Caki2 (cell line): ENCODE measurements at places on chromosomes 2 and 18. TPM values are rescaled to one million over a fixed set of nuclear protein-coding genes. Genes with fewer than 3 reads are reported as not detected.

Gene KLHL30
- 0.91 and 0.96 TPM in 2 replicates for total RNA-seq

Gene PROKR1
- total RNA-seq: not detected in 2 replicates

GRCh38 chr2:130756053-130756873 lies 923 bp downstream of the AMER3 start:
- DNase-seq: peak; percentile 52

DNA sequence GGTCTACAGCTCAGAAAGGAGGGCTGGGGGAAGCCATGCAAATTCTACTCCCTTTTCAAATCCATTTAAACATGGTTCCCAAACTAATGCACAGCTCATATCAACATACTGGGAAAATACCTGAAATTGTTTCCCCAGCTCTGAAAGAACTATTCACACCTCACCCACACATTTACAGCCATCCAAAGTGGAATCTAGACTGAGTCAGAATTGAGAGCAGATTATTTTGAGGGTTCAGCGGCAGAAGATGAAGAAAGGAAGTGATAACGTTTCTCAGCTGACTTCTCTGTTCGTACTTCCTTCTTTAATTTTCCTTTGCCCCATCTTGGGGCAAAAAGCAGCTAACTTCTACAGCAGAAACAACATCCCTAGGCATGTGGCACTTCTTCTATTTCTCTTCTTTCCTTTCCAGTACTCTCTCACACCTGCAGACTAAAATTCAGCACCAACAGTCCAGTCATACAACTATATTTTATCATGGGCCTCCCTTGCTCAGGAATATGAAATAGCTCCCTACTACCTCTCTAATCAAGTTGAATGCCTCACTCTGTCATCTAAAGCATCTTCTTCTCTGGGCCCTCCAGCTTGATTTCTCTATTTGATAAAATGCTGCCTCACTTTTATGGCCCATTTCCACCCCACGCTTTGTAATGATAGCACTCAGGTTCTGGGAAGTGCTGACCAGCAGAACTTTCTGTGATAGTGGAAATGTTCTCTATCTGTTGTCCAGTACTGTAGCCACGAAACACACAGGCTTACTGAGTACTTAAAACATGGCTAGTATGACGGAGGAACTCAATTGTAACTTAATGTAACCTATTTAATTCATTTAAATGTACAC lies 35.9 kb downstream of the ARHGAP25 start:
- DNase-seq: no peak

DNA sequence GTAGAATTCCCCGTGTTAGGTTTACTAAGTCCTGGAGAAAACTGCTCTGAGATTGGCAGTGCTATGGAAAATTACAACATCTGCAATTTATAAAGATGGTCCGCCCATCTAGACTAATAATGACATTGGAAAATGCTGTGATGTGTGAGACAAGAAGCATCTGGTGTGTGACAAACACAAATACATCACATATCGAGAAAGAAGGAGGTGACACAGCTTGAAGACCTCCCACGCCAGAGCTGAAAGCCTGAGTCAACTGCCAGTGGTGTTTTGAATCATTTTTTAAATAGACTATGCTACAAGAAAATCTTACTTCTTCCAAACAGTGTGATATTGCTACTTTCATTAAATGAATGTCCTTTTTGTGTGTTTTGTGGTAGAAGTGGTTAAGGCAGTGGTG lies 8.6 kb upstream of the ANO7 start:
- DNase-seq: no peak
